HT-29 (cell line): ENCODE measurements at places on chromosomes 5 and 9. TPM values are rescaled to one million over a fixed set of nuclear protein-coding genes. Genes with fewer than 3 reads are reported as not detected.

Gene SLC6A3
- total RNA-seq: not detected in 2 replicates

Gene PCDHA4
- total RNA-seq: not detected in 2 replicates

Gene CARTPT
- total RNA-seq: not detected in 2 replicates

Gene N4BP3
- total RNA-seq: 0.39 and 0.81 TPM in 2 replicates

Gene TCF7
- total RNA-seq: 23.8 and 28.5 TPM in 2 replicates

Gene RUFY1
- 41.8 and 45.5 TPM in 2 replicates for total RNA-seq

Gene GMCL2
- total RNA-seq: not detected in 2 replicates

Gene MYMK
- not detected in 2 replicates for total RNA-seq

Gene MSMP
- total RNA-seq: 0.28 TPM in 1 of 2 replicates, not detected in the other

Gene MARCOL
- not detected in 2 replicates for total RNA-seq

Gene LAMC3
- total RNA-seq: not detected in 2 replicates

Gene SPINK4
- total RNA-seq: 1.3 TPM in 1 of 2 replicates, not detected in the other

Gene PCDHA5
- total RNA-seq: not detected in 2 replicates

Gene SHISAL2B
- not detected in 2 replicates for total RNA-seq

- DNase-seq: no peak
Measured at GRCh38 chr5:91293131-91293530, 90.0 kb downstream of the ARRDC3 start.

DNA sequence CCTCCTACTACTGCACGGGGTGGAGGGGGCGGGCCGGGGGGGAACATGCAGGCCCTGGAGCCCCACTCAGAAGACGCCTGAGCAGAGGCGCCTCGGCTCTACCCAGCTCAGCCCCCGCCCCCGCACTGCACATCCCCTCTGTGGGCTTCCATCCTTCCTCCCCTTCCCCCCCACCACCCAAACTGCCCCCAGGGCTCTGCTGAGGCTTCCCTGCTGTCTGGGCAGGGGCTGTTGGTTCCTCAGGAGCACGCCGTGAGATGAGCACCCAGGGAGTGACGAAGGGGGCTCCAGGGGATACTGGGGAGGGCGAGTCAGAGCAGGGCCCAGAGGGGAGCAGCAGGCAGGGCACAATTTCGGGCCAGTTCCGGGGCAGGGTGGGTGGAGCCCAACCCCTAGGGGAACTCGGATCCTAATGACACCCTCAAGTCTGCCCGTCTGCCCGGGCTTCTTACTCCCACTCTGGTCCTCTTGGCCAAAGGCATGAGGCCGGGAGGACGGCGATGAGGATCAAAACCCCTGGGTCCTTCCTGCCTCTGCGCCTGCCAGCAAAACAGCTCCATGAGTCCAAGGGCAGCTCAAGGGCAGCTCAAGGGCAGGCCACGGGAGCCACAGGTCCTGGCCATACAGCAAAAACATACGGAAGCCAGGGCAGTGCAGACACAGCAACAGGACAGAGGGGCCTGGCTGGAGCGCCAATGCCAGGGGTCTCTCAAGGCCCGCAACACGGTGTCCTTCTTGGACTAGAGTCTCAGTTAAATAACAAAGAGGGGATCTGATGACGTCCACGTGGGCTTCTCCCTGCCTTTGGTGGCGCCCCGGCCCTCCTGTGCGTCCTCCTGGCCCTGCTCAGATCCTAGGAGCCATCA is 200.9 kb downstream of the AUH start:
- DNase-seq: no peak

- no peak for DNase-seq
Measured at GRCh38 chr5:52582313-52582712, 205.4 kb upstream of the ITGA1 start.

DNA sequence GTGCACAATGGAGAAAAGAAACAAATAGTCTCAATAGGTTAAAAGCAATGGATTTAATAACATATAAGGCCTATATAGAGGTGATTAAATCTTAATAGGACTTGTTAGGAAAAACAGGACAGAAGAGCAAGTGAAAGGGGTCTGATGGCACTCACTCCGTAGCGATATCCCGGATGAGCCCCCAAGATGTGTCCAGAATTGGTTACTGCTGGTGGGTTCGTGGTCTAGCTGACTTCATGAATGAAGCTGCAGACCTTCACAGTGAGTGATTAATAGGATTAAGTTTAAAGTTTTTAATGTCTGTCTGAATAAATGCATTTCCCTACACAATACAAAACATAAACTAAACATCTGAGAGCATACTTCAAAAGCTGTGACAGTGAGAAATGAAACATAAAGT is 110.4 kb upstream of the FAM174A start:
- DNase-seq: no peak

DNA sequence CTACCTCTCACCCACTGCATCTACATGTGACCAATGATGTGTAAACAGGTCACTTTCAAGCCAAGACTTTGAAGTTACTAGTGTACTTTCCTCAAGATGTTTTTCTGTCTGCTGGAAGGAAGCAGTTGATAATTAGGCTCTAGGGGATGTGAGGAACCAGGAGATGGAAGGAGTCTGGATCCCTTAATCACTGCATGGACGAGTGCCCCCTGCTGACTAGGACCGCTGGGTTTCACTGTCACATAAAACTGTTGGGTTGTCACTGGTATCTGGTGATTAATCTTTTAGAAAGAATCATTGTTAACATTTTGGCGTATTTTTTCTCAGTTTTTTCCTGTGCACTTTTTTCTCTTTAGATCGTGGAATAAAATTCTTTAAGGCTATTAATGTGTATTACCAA is 79.5 kb downstream of the SREK1 start:
- DNase-seq: peak; percentile 48

- DNase-seq: no peak
Measured at GRCh38 chr5:16740811-16741392, 124.1 kb upstream of the RETREG1 start.

DNA sequence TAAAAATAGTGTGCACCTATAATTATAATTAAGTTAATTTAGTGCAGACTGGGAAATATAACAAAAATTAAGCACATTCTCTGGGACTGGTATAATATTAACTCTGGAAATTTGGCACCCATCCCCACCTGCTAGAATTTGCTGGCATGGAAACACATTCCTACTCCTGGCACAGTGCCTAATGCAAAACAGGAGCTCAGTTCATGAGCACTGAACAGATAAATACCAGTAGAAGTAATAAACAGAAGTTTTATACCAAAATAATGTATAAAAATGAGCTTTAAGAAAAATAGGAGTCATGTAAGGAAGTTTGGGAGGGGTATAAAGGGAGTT is 23.7 kb upstream of the NPR3 start:
- no peak for DNase-seq

- no peak for DNase-seq
Measured at GRCh38 chr5:24555229-24555628, 89.5 kb downstream of the CDH10 start.

GRCh38 chr9:33637881-33638280 is 113.8 kb downstream of the ANKRD18B start:
- no peak for DNase-seq

DNA sequence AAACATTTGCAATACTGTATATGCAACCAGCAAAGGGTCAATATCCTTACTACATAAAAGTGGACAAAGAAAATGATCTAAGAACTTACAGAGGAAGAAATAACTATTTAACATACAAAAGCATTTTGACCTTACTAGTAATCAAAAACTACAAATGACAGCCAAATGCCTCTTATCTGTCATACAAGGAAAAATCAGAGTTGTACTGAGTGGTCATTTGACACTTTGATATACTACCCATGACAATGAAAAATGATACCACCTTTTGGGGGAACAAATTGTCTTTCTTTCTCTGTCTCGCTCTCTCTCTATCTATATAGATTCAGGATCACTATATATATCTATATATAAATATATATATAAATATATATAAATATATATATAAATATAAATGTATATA is 50.4 kb upstream of the ZSWIM6 start:
- DNase-seq: no peak

GRCh38 chr9:19408316-19408692 is 505 bp upstream of the ACER2 start:
- DNase-seq: no peak

DNA sequence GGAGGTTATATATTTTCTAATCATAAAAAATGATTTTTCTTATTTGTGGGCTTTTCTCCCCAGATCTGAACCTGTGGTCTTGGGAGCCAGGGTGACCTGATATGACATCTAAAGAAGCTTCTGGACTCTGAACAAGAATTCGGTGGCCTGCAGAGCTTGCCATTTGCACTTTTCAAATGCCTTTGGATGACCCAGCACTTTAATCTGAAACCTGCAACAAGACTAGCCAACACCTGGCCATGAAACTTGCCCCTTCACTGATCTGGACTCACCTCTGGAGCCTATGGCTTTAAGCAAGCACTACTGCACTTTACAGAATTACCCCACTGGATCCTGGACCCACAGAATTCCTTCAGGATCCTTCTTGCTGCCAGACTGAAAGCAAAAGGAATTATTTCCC is 59.0 kb upstream of the RIC1 start:
- DNase-seq: no peak

DNA sequence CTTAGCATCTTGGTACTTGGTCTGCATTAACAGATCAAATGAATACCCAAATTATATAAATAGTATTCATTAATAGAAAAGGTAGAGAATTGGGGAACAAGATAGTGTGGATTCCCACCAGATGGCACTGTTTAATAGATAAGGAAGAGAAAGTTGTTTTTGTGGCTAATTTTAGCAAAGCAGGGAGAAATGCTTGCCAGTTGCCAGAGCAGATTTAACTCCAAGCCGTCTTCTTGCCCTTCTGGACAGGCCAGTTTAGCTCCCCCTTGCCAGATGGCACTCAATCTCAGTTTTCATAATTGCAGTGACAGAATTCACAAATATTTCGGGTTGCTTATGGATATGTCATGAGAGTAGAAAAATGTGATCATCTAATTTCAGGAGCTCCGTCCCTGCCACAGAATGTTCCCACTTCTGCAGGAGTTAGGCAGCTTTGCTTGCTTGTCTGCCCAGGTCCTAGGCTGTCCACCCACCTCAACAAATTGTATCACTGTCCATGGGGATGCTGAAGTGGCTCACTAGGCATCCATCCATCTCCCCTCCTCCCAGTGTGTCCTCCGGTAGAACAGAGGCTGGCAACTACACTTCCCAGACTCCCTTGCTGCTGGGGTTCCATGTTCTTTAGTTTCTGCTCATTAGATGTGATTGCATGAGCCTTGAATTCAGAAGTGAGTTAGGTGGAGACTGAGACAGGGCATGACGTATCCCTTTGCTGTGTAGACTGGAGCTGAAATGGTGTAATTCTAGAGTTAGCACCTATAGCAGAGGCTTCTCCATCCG is 11.8 kb upstream of the HEXB start:
- DNase-seq: peak; percentile 56

GRCh38 chr5:59116231-59116865 is 533.5 kb downstream of the RAB3C start:
- DNase-seq: no peak

- no peak for DNase-seq
Measured at GRCh38 chr9:8012986-8013385, 213.4 kb upstream of the DMAC1 start.

- DNase-seq: peak; percentile 73
Measured at GRCh38 chr5:94908889-94909480, 290.5 kb downstream of the SLF1 start.

DNA sequence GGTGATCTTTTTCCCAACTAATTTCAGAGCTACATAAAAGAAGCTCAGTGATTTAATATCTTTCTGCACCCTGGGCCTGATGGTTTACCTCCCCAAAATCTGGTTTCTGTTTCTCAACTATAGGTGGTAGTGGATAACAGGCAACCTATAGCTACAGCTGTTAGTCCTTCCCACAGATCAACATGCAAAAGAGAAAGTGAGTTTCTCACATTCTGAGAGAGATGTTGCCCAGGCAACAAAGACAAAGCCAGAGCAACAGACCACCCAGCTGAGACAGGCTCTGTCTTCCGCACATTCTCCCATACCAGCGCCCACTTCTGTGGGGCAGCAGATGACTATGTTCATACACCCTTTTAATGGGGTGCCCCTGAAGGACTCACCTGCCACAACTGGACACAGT is 40.7 kb upstream of the PPP2R2B start:
- DNase-seq: no peak

DNA sequence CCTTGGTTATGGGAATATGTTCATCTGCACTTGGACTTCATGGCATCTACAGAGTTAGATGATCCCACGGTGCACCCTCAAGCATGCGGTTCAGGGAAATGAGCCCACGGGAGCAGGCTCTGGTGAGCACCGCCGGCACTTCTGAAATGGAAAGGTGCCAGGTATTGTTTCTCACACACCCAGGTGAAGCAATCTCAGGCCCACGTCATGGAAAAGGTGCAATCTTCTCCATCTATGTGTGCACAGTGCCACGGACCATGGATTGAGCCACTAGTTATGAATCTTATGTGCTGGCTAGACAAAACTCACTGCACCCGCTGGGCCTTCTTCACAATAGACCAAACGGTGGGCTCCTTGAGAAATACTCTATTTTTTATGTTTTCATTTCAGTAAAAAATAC is 27.3 kb downstream of the IRX1 start:
- no peak for DNase-seq

- no peak for DNase-seq
Measured at GRCh38 chr9:104849023-104849422, 78.9 kb downstream of the ABCA1 start.

DNA sequence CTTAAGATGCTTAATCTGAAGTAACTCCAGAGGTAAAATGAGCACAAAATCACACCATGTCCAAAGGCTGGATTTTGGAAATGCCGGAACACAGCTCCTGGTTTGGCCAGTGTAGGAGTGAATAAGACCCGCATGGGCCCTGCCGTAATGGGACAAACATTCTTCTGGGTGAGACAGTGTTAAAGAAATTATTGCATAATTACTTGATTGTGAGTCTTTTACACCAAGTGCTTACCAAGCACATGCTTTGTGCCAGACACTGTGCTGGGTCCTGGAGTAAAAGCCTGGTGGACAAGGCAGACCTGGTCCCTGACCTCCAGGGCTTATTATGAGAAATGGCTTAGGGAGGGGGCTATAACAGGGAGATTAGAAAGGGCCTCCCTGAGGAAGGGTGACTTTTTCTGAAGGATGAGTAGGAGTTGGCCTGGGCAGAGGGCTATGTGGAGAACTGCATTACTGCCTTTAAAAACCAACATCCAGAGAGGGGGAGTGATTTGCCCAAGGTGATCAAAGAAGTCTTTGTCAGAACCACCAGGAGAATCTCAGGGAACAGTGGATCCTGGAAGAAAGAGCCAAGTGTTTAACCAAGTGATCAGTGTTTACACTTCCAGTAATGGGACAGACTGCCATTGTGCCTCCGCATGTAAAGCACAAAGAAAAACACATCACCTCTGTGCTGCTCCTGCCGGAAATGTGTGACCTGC is 3.5 kb downstream of the PDE6A start:
- no peak for DNase-seq

GRCh38 chr9:26142201-26142600 is 464.0 kb upstream of the TUSC1 start:
- no peak for DNase-seq

DNA sequence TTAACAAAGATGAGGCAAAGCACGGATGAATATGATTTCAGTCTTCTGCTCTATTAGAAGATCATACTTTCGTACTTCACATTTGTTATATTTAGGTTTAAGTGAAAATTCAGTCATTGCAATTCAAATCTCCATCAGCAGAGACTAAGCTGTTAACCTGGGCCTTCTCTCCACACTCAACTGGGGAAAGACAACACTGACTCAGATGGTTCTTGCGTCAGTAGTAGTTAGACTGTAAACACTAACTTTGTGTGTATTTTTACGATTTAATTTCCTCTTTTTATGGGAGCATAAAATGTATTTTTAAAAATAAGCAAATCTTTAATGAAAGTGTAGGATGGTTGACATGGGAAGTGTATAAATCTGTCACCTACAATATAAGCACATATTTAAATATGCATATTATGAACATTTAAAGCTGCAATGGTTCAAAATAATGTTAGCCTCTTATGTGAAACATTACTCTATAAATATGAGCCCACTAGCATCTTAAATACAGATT is 42.7 kb upstream of the ZNF608 start:
- no peak for DNase-seq
